Smooth muscle cell of the brain vasculature (primary cell): ENCODE measurements at places on chromosomes 4 and X.

- DNase-seq: no peak
These were observed 16.3 kb upstream of the PDK3 start for GRCh38 chrX:24448762-24449250.

DNA sequence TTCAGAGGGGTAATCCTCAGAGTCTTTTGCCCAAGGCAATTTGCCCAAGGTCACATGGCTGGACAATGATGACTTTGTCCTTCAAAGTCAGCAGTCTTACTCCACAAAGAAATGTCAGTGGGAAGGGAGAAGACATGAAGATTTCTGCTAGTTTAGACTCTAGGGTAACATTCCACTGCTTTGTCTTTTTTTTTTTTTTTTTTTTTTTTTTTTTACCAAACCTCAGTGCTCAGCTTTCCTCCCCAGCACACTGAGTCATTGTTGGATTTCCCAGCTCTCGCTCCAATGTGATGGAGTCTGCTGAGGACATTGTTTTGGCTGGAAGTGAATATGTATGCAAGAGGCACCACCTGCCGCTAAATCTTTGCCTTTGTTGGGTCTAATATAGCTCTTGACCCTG lies 7.2 kb upstream of the C1QTNF7 start:
- peak; percentile 73 for DNase-seq

DNA sequence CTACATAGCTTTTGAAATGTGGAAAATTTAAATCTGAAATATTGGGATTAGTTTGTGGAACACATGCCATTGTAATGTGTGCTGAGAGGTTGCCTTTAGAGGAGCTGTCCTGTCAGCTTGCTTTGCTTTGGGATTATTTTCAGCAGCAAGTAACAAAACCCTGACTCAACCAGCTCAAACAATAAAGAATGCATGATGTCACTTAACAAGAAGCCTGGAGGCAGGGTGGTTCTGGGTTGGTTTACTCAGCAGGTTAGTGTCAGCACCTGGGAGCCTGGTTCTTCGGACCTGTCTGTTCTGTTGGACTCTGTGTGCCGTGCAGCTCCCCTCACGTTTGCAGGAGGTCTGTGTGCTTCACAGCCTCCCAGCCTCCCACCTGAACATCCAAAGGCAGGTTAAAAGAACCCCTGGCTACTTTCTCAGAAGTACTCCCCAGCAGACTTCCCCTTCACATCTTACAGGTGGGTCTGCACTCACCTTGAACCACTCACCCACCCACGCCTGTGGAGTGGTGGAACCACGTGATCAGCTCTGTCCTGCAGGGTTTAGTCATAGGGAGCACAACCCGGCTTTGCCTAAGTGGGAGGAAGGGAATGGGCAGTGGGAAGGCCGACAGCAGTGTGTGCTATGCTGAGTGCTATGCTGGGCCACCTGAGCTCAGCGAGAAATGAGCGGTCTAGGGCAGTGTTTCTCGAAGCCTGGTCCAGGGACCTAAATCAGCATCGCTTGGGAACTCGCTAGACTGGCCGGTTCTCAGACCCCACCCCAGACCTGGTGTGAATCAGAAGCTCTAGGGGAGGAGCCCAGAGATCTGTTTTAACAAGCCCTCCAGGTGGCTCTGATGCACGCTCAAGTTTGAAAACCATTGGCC lies 20.4 kb downstream of the TMEM131L start:
- DNase-seq: no peak

- DNase-seq: no peak
These were observed 22.8 kb upstream of the MAP7D3 start for GRCh38 chrX:136273986-136274385.

GRCh38 chr4:139599594-139600374 lies 43.8 kb upstream of the SETD7 start:
- no peak for DNase-seq

GRCh38 chr4:170399581-170400293 lies 310.0 kb upstream of the AADAT start:
- no peak for DNase-seq

DNA sequence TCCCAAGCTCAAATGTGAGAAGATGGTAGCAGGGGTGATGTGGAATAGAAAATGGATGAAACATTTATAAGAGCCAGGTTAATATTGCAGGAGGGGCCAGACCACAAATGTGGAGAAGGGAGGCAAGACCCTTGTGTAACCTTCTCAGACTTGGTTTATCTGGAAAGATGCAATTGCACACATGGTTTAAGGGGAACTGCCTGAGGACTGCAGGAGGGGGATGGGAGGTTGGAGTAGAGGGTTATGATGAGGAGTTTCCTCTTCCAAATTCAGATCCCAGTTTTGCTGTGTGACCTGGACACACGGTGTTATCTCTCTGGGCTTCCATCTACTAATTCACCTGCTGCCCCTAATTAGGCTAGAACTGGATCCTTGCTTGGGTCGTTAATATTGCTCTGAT lies 46.1 kb downstream of the RAB40AL start:
- no peak for DNase-seq

- no peak for DNase-seq
These were observed 49.5 kb downstream of the TIGD2 start for GRCh38 chr4:89160806-89161205.

- no peak for DNase-seq
These were observed 58.3 kb upstream of the DOCK11 start for GRCh38 chrX:118437283-118437682.

DNA sequence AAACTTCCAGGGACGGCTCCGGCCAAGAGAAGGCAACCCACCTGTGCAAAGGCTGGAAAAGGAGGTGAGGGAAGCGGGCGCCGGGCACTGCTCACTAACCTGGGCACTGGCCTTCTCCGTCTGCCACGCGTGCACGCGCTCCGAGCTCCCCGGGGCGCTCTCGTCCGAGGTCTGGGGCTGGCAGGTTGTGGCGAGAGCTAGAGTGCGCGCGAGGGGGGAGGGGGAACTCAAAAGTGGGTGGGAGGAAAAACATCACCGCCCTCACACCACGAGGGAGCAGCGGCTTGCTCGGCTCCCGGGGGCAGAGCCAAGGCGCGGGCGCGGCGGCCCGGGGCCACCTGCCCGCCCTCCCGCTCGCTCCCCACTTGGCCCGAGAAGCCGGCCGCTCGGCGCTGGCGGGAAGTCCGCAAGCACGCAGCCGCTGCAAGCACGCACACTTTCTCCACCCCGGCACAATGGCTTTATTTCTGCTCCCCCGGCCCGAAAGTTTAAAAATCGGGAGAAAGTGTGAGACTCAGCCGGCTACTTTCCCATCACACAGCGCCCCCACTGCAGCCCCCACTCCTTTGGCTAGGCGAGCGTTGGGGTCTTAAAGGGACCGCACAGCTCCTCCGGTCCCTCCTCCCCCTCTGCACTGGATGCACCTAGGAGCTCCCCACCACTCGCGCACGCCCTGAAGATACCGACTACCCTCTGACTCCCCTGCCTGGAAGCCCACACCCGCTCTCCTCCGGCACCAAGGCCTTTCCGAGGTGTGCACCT lies at the start of gene CHRDL1:
CHRDL1 (minus strand) TSS at position 173 of the 762 bp plus-strand sequence. CDS start 3,636 bp downstream, outside the sequence.
- DNase-seq: no peak

DNA sequence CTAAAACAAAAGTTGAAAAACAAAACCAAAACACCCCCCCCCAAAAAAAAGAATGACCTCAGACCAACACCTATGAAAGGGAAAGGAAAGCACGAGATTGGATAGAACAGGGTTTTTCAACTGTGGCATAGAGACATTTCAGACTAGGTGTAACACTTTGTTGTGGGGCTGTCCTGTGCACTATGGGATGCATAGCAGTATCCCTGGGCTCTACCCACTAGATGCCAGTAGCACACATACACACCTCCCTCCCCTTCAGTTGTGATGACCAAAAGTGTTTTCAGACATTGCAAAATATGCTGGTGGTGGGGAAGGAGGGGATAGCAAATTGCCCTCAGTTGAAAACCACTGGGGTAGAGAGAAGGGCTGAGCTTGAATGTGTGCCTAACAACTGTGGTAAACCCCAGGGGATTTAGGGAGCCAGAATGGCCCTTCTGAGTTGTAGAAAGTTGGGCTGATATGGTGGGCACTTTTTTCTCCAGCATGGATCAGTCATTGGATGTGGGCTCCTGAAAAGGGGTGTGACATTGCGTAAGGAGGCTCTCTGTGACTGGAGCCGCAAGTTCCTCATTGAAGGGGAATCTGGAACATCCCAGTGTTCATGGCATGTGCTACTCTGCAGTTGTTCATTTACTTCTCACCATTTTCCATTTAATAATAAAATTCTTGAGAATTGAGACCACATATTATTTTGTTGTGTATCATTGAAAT lies 8.8 kb upstream of the GEMIN8 start:
- DNase-seq: no peak

DNA sequence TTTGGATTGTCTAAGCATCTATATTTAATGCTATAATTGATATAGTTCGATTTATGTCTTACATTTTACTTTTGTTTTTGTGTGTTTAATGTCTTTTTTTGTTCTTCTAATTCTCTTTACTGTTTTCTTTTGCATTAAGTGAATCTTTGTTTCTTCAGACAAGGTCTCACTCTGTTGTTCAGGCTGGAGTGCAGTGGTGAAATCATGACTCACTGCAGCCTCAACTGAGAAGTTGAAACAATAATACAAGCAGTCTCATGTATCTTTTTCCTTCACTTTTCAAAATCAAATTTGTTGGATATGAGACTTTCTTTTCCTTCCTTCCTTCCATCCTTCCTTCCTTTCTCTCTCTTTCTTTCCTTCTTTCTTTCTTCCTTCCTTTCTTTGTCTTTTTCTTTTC lies 1401.6 kb downstream of the ADGRL3 start:
- no peak for DNase-seq

DNA sequence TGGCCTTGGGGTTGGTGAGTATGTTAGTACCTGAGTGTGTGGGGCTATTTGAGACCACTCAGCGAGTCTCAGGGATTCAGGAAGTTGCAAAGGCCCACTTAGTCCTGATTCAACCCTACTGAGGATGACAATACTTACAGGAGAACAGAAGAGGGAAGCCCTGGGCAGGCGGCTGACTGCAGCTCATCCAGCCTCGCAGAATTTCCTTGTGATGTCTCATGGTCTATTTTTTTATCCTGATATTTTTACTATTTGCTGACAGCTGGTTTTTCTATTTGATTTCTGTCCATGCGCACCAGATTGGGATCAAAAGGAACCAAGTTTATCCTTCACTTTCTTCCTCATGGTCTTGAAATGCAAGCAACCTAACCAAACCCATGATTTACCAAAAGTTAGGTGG lies 201.8 kb upstream of the LNX1 start:
- no peak for DNase-seq

DNA sequence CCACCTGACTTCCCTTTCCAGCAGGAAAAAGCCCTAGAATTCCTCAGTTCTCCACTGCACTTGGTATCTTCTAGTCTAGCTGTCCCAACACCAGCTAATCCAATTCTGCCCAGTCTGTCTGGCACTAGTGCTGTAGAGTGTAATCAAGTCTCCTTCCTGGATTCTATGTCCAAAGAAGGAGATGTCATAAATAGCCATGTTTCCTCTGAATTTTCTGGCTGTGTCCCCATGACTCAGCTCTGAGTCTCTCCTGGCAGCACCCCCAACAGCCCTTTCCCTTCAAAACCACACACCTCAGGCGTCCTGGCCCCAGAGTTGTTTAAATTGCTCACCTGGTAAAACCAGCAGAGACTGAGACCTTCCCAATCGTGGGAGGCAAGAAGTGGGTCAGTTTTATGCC lies 197.2 kb downstream of the GRXCR1 start:
- DNase-seq: no peak

- DNase-seq: no peak
These were observed 18.6 kb upstream of the FRMD7 start for GRCh38 chrX:132146456-132146855.

DNA sequence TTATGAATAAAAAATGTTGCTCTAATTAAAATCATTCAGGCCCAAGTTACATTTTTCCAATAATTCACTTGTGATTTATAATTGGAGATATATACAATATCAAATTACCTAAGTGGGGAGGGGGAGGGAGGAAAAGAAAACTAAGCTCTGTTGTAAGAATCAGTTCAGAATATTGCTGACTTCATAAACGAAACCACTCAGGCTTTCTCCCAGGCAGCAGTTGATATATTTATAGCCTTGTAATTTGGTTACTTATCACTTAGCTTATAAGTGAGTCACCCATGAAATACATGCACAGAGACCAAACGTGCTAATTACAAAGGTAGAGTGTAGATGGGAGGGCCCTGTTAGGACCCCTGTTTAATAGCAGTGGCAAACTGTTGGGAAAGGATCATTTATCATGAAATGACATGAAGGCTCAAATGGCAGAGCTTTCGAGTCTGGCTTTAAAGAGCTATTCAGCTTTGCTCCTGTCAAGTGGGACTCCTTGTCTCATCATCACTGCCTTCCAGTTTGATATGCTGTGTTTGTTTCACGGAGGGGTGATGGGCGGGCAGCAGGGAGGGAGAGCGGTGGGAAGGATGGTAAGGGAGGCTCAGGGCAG lies 105.6 kb upstream of the PGRMC2 start:
- no peak for DNase-seq

DNA sequence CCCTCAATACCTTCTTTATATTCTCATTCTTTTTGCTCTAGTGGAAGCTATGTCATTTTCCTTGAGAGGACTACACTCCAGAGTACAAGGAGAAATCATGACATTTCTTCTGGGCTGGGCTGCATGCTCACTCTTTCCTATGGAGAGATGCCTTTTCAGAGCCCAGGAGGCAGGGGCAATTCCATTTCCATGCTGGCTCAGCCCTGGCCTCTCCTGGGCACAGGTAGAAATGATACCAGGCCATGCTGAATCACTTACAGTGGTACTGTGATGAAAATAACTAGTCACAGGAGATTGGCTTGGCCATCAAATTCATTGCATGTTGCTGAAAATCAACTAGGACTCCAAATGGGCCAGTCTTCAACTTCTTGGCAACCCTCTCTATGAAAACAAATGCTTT lies 34.0 kb upstream of the PPARGC1A start:
- DNase-seq: no peak

- peak; percentile 90 for DNase-seq
These were observed 39.6 kb downstream of the ZCCHC13 start for GRCh38 chrX:74343343-74344279.

DNA sequence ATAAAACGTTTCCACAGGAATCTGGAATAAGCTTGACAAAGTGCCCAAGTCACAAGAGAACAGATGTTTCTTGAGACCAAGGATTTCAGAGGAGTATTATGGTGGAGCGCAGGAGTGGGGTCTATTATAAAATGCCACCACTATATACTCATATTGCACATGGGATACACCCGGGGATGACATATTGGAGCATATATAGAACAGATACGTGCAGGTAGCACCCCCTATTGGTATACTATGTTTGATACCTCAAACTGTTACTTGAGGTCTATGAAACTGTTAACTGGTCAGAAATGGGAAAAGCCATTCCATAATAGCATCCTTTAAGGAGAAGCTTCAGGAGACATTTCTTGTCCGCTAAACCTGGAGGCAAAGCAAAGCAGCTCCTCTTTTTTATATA lies 86.0 kb downstream of the PCYT1B start:
- no peak for DNase-seq

GRCh38 chr4:107757864-107758476 lies 37.9 kb upstream of the PAPSS1 start:
- peak; percentile 17 for DNase-seq

DNA sequence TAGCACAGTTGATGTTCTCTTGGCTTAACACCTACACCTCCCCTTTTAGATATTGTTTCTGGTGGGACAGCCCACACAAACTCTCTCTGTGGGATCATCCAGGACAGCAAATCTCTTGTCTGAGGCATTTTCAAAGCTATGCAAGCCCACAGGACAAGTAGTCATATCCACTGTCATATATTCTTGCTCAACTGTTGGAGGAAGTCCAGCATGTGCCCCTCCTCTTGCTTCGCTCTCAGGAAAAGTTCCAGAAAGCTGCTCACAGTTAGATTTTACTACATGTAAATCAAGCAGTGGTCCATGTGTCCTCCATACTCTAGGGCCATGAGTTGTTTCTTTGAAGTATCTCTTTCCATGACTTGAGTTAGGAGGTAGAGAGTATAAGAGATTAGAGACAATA lies 260.7 kb downstream of the INPP4B start:
- DNase-seq: no peak
